CD4-positive, alpha-beta memory T cell (primary cell): ENCODE measurements at places on chromosomes 3 and 15.

DNA sequence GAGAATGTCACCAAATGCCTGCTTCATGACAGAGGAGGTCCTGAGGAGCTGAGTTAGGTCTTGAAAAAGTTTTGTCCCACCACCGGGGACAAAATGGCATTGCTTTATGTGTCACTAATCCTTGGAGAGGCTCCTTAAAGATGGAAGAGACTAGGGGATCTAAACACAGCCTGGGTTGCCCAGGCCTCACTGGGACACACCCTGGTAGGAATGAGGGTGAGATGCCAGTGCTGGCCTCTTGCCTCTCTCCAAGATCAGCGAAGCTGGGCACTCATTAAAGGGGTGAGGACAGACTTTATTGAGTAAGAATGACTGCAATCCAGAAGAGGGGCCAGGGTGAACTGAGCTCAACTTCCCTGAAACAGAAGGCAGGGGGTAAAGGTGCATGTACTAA lies 58.5 kb upstream of the KLF13 start:
- DNase-seq, result no peak

DNA sequence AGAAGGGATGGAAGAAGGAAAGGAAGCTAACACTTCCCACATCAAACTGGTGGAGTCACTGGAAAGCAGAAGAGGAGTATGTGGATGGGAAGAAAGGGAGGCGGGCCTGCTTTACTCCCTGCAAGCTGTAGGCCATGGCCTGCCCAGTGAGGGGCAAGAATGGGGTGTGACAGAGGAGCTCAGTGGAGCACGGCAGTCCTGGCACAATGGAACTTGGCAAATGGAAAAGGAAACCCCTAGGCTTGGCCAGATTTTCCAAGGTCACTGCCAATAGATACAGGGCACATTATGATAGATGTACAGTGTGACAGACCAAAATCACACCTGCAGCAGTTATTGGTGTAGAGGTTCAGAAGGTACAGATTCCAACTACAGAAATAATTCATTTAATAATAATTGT lies 111.6 kb downstream of the ALDH1A2 start:
- no peak for DNase-seq

GRCh38 chr15:70815604-70816003 lies 38.4 kb downstream of the LARP6 start:
- no peak for DNase-seq

DNA sequence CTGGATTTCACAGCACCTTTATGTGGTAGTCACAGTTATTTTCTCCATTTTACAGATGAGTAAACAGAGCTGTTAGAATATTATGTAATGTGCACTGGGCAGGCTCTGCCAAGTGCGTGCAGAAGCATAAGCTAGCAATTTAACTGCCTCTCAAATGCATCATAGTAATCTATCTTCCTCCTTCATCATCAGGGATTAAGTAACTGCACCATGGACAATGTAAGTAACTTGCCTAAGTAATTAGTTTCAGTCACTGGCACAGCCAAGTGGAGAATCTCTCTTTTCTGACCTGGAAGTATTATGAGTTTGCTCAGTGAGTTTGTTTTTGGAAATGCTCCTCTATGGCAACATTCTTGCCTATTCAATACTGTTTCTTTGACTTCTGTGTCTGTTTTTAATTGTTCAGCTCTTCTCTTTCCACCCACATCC lies 260.5 kb downstream of the PTPRG start:
- DNase-seq, result no peak

GRCh38 chr3:192879346-192880031 lies 38.2 kb downstream of the MB21D2 start:
- no peak for DNase-seq

GRCh38 chr15:71651750-71652186 lies 158.6 kb upstream of the NR2E3 start:
- no peak for DNase-seq

DNA sequence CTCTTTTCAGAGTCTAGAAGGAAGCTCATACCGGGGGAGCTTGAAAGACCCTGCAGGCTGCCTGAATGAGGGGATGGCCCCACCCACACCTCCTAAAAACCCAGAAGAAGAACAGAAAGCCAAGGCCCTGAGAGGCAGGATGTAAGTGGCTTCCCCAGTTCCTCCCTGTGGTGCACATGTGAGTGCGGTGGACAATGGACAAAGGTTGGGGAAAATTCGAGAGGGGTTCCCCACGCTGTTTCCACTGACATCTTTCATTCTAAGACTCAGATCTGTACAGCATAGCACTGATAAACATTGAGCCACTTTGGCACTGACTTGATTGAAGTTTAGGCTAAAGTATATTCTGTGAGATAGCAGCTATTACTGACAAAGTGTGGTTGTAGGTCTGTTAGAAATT lies 79.5 kb upstream of the UMPS start:
- no peak for DNase-seq

DNA sequence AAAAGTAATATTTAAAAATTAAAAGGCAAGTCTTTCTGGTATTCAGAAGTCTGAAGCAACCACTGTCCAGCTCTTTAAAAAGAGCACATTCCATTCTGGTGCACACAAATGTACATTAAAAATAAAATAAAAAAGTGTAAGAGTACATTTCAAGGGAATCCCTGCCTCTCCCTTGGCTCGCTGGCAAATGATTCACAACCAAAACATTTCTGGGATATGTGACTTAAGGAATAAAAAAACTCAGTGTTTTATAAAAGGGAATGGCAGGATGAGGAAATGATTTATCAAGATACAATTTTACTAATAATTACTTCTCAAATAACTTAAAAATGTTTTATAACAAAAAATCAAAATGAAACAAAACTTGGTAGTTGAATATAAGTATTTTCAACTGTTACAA lies 23.8 kb upstream of the ANXA2 start:
- DNase-seq, result no peak

- no peak for DNase-seq
These were observed 251.0 kb downstream of the RPLP1 start for GRCh38 chr15:69703532-69704187.

- no peak for DNase-seq
These were observed 6.1 kb upstream of the SATB1 start for GRCh38 chr3:18431266-18431665.

- DNase-seq, result no peak
These were observed 9.2 kb downstream of the ACAA1 start for GRCh38 chr3:38127611-38128302.

DNA sequence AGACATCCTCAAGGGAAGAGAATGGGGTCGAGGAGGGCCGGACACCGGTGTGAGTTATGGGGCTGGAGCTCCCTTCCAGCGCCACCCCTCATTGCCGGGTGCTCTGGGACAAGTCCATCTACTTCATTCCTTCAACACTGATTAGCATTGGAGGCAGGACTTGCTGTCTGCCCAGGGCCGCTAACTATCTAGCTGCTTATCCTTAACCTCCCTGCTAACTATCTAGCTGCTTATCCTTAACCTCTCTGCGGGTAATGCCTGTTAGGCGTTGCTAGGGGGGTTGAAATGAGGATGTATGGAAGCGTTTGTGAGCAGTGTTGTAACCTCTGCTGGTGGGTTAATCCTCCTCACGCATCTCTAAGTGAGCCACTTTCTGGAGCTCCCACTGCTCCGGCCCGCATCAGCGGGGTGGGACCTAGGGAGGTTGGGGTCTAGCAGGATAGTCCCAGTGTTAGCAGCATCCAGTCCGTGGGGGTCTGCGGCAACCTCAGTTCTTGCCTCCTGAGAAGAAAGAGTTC lies 10.9 kb upstream of the CHAC1 start:
- peak; percentile 19 for DNase-seq

- no peak for DNase-seq
These were observed 22.0 kb downstream of the CGNL1 start for GRCh38 chr15:57398336-57398735.

GRCh38 chr3:99503350-99503749 lies 135.0 kb upstream of the COL8A1 start:
- DNase-seq, result no peak

GRCh38 chr3:26437678-26438077 lies 184.9 kb upstream of the LRRC3B start:
- no peak for DNase-seq

- no peak for DNase-seq
These were observed 100.7 kb downstream of the RBMS3 start for GRCh38 chr3:29381595-29381994.

DNA sequence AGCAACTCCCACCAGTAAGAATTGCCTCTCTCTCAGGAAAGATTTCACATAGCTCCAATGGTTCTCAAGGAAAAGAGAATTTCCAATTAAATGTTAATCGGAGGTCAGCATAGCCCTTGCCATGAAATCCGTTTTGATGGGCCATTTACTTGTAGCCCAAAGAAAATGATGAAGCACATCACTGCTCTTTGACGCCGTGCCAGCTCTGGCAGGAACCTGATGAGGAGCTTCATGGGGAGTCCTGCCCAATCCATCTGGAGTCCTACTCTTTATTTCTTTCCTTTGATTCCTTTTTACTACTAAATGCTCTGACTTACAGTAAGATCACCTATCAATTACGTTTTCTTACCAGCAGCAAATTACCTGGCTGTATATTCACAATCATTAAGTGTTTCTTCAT lies 84.7 kb downstream of the FGF12 start:
- DNase-seq, result no peak
